ENCODE measurements at places on chromosomes 5 and 9.
A peak's percentile ranks its signal among the peaks of the same experiment; 100 is the strongest.

DNA sequence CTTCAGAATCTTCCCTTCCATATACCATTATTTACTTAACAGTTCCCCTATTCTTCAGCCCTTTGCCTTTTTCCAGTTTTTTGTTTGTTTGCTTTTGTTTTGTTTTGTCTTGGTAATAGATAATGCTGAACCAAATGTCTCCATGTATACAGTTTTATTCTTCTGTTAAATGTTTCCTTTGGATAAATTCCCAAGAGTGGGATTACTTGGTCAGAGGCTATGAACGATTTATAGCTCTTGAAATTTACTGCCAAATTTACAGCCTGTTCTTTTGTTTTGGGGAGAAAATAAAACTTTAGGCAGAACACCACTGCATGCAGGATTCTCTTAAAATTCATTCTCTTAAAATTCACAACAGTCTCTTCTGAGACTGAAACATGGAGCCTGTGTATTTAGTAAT lies 38.6 kb downstream of the NR4A3 start:
- no peak for DNase-seq

- peak; percentile 67 for DNase-seq
These were observed 48.1 kb upstream of the RIOK2 start for GRCh38 chr5:97231025-97231636.

- DNase-seq: no peak
These were observed 224.3 kb downstream of the SPATA31D1 start for GRCh38 chr9:82212885-82213284.

- DNase-seq: no peak
These were observed 58.5 kb downstream of the CSF2 start for GRCh38 chr5:132132138-132132537.

DNA sequence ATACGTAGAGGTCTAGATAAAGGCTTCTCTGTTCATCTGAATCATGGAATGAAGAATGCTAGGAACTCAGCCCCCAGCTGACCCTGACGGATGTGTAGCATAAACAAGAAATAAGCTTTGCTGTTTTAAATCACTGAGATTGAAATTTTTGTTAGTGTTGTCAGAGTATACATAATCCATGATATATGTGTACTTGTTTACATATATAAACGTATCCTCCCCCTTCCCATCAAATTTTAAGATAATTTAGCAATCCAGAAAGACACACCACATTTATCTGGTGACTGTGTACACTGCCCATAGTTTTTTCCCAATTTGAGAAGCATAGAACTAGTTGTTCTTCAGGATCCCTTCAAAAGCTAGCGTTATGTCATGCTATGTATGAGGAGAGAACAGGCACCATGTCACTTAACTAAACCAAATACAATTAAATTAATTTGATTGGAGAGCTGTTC lies 80.8 kb upstream of the OSMR start:
- DNase-seq: no peak

DNA sequence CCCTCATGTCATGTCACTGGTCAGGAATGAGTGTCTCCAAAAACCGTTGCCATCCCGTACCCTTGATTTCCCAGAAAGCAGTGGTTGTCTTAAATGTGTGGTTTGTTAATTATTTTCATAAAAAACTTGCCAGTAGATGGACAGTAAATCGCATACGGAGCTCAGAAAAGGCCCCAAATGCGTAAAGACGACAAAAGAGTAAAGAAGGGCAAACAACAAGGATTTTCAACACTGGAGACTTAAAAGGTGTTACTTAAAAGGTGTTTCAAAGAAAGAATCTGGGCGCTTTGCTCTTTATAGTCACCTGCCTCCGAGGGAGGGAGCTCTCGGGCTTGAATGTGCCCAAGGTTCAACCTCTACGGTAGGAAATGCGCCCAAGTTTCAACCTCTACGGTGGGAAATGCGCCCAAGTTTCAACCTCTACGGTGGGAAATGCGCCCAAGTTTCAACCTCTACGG lies 734 bp downstream of the KIF27 start:
- peak; percentile 66 for DNase-seq

- DNase-seq: no peak
These were observed 119.6 kb upstream of the COL5A1 start for GRCh38 chr9:134521817-134522501.

DNA sequence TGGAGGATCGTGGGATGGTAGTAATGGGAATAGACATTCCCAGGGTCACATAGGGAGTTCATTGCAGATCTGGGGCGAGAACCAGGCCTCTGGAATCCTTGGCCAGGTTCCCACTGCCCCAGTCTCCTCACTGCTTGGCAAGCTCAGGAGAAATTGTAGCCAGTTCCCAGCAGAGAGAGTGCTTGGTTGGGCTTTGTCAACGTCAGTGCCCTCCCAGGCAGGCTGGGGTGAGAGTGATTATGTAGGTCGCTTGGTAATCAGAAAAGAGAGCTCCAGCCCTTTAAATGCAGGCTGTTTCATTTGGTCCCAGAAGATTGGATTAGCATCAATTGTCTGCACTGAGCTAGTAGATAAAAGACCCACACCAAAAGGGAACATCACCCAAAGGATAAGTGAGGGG lies 51.8 kb upstream of the GALNT10 start:
- DNase-seq: no peak

GRCh38 chr5:147520450-147520849 lies 10.6 kb upstream of the DPYSL3 start:
- DNase-seq: no peak

DNA sequence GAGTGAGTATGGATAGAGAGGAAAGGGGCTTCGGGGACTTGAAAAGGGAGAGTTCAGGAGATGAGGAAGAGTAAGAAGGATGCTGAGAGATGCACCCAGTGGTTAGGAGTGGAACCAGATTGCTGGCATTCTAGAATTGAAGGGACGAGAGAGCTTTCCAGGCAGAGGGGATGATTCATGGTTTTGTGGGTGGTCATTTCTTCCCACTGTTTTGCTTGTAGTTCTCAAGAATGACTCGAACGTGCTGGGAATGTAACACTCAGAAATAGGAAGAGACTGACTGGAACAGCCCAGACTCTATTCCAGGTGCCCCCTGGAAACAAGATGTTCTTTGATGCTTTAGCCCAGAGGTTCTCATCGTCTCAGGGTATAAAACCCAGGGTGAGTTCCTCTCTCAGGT lies 294.2 kb downstream of the ICE1 start:
- no peak for DNase-seq

- no peak for DNase-seq
These were observed 199.1 kb upstream of the IER5L start for GRCh38 chr9:129377181-129377580.

DNA sequence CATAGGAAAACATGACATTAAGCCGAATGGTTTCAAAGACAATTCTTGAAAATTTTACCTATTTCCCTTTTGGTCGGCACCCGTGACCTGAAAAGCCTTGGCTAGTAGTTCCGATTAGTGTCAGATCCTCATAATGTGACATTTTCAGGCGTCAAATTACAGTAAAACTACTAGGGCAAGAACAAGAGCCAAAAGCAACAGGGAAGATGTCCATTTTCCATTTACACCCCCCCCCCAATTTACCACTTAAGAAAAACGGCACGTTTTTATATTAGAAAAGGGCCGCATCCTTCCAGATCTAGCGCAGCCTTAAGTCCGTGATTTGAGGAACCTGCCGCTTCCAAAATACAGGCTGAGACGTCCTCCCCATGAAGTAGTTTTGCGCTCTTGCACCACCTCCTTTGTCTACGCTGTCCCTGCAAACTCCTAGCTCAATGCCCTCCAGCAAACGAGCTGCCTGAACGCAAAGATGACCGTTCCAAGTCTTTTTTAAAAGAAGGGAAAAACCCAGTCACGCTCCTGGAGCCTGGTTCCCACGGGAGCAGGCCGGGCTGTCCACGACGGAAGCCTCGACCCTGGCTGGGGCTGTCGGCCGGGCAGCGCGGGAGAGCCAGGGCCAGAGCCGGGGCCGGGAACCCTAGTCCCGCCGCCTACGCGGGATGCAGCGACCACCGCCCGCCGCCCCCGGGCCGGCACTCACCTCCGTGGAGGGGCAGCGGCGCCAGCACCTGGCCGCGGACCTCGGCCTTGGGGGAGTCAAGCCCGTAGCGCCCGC lies 616 bp downstream of the RNF130 start:
- DNase-seq: peak; percentile 50

DNA sequence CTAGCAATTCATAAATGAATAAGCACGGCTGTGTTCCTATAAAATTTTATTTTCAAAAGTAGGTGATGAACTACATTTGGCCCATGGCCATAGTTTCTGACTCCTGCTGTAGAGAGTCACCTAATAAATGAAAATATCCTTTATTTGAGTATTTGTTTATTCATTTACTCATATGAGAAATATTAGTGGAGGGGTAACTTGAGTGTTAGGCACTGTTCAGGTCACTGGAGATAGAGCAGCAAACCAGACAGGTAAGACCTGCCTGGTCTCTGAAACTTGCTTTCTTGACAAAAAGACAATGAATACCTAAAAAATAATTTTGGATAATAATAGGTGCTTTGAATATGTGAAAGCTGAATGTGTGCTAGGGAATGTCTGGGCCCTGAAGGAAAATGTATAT lies 68.8 kb downstream of the YIPF5 start:
- DNase-seq: no peak

- DNase-seq: no peak
These were observed 1329.4 kb downstream of the PTPRD start for GRCh38 chr9:9283159-9283986.

- DNase-seq: no peak
These were observed 29.2 kb downstream of the ROR2 start for GRCh38 chr9:91920630-91921350.

- DNase-seq: no peak
These were observed 181.9 kb upstream of the TRPM3 start for GRCh38 chr9:71303351-71303750.

DNA sequence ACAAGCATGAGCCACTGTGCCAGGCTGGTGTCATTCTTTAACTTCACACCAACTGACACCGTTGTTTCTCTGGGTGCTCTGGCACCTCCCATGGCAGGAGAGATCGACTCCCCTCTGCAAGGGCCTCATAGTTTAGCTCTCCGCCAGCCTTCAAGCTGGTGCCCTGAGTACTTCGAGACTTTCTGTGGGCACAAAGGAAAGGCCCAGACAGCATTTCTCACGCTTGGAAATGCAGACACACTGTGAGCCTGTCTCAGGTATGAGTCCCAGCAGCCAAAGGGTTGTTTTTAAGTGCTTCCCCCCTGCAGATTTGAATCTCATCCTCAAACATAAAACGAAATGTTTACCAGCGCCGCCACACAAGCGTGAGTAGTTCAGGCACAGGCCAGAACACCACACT lies 11.1 kb upstream of the TCF7 start:
- DNase-seq: no peak

GRCh38 chr5:37889612-37890317 lies 49.9 kb upstream of the GDNF start:
- DNase-seq: no peak

DNA sequence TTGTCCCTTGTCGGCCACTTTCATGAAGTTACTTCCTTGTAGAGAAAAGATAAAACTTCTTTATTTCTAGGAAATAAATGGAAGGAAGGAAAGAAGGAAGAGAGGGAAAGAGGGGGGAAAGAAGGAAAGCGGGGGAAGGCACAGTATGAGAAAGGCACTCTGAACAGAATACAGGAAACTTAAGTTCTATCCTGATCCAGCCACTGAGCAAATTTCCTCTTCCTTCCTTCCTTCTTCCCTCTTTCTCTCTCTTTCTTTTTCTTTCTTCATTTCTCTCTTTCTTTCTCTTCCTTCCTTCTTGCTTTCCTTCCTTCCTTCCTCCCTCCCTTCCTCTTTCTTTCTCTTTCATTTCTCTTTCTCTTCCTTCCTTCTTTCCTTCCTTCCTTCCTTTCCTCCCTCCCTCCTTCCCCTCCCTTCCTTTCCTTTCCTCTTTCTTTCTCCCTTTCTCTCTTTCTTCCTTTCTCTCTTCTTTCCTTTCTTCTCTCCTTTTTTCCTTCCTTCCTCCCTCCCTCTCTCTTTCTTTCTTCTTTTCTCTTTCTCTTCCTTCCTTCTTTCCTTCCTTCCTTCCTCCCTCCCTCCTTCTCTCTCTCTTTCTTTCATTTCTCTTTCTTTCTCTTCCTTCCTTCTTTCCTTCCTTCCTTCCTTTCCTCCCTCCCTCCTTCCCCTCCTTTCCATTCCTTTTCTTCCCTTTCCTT lies 240.2 kb upstream of the BRINP1 start:
- no peak for DNase-seq

- DNase-seq: no peak
These were observed 159.9 kb downstream of the TMEM38B start for GRCh38 chr9:105854026-105854782.

DNA sequence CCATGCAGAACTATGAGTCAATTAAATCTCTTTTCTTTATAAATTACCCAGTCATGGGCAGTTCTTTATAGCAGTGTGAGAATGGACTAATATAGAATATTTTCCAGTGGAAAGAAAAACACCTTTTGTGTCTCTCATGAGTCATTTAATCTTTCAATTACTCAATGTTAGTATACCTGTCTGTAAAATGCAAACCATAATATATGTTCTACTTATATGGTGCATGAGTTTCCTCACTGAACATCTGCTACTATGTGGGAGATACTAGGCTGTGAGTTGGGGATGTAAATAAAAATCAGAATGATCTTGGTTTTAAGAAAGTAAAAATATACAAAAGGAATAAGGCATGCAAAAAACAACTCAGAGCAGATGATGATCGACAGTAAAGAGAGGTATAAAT lies 15.0 kb downstream of the CDH10 start:
- DNase-seq: no peak

DNA sequence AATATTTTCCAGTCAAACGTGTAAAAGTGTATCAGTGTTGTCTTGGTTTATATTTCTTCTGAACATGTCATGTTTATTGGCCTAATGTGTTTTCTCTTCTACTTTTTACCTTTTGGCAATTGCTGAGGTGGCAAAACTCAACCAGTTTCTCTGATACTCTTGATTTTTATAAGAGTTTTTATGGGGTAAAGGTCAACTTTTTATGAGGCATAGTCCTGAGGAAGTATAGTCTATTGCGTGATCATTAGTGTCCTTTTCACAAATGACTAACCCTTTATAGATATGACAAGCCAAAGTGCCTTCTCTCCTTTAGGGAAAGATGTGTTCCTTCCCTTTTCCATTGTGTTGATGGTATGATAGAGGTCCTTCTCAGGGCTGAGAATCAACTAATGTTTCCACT lies 32.9 kb downstream of the OCLN start:
- DNase-seq: no peak

- DNase-seq: peak; percentile 10
These were observed 34.5 kb downstream of the COL15A1 start for GRCh38 chr9:98978231-98978681.

DNA sequence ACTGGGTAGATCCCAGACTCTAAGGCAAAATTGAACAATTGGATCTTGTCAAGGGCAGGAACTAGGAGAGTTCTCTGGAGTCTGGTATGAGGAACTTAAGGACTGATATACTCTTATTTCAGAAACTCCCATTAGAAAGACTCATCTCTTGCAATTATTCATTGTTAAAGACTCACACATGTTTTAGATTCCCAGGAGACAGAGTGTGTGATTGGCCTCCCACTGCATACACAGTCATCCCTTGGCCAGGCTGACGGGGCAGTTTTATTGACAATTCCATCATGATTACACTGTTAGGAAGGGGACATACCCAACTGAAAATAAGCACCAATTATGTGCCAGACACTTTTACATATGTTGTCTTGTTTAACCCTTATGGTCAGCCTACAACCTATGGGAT lies 347.2 kb downstream of the DMAC1 start:
- DNase-seq: no peak
